ENCODE measurements at places on chromosomes 1 and 21.

- no peak for DNase-seq
Observed at GRCh38 chr21:40841524-40842196, 5.3 kb downstream of the DSCAM start.

- DNase-seq: no peak
Observed at GRCh38 chr1:82465024-82465423, 664.3 kb downstream of the ADGRL2 start.

DNA sequence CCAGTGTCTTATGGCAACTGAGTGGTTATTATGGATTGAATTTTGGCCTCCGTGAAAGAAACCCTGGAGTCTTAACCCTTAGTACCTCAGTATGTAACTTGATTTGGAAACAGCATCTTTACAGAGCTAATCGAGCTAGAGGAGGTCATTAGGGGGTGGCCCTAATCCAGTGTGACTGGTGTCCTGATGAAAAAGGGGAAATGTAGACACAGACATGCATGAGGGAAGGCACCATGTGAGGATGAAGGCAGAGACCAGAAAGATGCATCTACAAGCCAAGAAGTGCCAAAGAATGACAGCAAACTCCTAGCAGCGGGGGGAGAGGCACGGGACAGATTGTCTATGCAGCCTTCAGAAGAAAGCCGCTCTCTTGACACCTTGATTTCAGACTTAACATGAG lies 14.7 kb downstream of the DOP1B start:
- no peak for DNase-seq

GRCh38 chr1:114549137-114549536 lies 32.3 kb downstream of the BCAS2 start:
- DNase-seq: no peak

- no peak for DNase-seq
Observed at GRCh38 chr1:50157306-50157941, 48.7 kb downstream of the ELAVL4 start.

- no peak for DNase-seq
Observed at GRCh38 chr1:56045062-56045461, 534.3 kb downstream of the PLPP3 start.

- DNase-seq: no peak
Observed at GRCh38 chr1:14071581-14071980, 371.6 kb downstream of the PRDM2 start.

- DNase-seq: no peak
Observed at GRCh38 chr1:5995871-5996630, 3.8 kb upstream of the NPHP4 start.

GRCh38 chr1:209873067-209873799 lies 45.5 kb downstream of the UTP25 start:
- DNase-seq: no peak

DNA sequence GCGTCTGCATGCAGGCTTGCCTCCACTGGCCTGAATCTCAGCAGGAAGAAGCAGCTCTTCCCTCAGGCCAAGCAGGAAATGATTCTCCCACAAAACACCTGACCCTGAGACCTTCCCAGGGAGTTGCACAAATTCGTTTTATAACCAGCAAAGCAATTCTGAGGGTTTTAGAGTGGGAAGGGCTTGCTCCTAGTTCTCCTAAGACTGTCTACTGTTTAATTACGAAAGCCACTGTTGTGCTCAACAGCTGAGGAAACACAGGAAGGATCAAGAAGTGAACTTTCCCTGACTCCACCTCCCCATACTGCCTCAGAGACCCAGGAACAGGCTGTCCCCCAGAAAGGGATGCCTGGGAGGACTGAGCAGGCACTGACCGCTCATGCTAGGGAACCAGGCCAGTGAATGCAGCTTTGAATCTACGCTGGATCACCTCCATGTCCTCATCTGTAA lies 37.0 kb upstream of the PUM1 start:
- no peak for DNase-seq

DNA sequence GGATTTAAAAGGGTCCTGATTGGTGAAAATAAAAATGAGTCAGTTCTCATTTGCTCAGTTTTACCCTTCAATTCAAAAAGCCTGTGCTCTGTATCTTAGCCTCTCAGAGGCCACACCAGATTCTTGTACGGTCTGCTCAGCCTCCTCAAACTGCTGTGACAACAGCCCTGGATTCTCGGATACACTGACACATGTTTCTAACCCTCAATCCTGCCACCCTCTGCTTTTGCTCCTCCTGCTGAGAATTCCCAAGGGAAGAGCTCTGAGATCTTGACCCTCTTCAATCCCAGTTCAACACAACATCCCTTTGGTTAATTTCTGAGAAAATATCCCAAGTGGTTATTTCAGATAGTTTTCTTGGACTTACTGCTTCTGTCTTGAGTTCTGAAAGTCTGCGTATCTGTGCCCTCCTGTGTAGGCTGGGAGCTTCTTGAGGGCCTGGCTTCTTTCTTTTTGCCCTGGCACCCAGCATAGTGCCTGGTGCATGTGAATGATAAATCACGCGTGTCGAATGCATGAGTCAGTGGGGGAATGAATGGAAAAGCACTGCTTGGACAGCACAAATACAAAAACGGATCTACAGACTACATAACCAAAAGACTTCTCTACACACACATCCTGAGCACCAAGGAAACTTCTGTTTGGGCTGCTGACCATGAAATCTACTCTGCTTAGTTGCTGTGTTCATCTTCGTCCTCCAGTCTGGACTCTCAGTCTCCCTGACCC lies 24.5 kb downstream of the IRF2BP2 start:
- no peak for DNase-seq

DNA sequence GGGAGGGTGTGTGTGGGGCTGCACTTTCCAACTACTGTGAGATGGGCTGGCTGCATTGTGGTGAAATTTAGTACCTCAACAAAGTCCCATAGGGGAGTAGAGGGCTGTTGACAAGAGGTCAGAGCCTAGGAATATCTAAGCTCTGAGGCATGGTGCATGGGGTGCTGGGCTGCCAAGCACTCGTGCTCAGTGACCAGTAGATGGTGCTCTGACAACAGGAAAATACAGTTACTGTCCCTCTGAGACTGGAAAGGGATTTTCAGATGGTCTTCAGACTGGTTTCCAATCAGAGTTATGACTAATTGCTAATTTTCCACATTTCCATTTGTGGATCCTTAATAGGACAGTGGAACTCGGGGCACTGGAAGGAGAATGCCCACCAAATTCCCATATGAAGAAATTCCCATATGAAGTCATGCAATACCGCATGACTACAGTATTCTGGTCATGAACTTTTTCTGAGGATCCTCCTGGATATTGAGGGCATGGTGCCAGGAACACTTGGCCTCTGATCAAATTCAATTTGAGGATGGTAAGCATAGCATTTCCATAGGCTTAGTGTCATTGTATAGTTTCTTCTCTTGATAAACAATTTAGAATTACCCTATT lies 4.1 kb upstream of the CACNA1E start:
- peak; percentile 13 for DNase-seq

DNA sequence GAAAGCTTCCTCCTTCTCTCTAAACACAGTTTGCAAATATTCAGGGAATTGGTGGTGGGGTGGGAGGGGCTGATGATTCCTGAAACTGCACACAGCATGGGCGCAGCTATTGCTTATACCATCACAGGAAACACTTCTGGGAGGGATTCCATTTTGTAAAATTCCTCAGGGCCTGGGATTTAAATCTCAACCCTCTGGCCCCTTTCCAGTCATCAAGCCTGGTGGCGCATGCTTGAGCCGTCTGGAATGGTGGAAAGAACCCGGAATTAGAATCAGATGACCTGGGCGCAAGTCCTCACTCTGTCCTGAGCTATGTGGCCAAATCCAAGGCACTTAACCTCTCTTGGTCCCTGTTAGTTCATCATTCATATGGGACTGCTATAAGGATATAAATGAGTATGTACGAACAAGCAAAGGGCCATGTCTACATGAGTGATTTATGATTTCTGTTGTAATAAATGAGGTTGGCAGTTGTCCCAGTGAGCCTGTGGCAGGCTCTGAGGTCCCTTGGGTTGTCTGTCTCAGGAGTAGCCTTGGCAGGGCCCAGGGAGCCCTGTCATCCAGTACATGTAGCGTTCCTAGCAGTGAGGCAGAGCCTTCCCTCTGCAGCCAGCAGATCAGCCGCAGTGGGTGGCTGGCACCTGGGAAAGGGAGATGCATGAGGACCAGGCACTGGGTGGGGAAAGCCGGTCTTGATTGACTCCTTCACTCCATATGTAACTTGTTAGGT lies 72.0 kb downstream of the MAN1C1 start:
- no peak for DNase-seq

DNA sequence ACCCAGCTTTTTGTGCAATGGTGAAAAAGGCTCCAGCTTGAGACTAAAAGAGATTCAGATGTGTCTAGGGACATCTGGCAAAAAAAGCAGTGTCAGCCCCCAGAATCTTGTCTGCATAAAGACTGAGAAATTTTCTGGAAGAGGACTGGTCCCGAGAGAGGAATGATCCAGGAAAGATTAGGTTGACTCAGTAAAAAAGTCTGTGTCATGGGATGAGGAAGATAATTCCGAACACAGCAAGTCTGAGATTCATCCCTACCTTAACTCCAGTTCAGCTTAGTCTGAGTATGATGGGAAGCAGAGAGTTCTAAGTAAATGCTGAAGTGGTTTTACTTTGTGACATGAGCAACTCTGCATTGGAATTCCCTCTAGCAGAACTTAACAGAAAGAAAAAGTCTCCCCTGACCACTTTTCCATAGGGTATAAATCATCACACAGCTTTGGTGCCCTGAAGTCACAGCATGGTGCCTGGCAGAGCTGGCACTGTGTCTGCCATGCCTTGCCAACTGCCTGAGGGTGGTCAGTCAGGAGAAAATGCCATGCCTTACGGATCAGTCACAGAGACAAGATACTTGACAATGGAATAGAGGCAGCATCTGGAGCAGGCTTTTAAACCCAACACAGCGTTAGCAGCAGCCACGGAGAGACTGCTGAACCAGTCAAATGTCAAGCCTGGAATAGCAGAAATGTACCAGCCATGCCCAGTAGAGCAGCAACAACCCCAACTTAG lies 153.4 kb downstream of the ZC3H11B start:
- DNase-seq: no peak

GRCh38 chr1:109667452-109668122 lies at the start of gene GSTM2:
Gene GSTM2 (plus strand): TSS chr1:109668057. CDS start chr1:109668116, 59 bp downstream.
- DNase-seq: peak; percentile 71

GRCh38 chr1:98903261-98903660 lies 101.4 kb downstream of the PLPPR5 start:
- no peak for DNase-seq

DNA sequence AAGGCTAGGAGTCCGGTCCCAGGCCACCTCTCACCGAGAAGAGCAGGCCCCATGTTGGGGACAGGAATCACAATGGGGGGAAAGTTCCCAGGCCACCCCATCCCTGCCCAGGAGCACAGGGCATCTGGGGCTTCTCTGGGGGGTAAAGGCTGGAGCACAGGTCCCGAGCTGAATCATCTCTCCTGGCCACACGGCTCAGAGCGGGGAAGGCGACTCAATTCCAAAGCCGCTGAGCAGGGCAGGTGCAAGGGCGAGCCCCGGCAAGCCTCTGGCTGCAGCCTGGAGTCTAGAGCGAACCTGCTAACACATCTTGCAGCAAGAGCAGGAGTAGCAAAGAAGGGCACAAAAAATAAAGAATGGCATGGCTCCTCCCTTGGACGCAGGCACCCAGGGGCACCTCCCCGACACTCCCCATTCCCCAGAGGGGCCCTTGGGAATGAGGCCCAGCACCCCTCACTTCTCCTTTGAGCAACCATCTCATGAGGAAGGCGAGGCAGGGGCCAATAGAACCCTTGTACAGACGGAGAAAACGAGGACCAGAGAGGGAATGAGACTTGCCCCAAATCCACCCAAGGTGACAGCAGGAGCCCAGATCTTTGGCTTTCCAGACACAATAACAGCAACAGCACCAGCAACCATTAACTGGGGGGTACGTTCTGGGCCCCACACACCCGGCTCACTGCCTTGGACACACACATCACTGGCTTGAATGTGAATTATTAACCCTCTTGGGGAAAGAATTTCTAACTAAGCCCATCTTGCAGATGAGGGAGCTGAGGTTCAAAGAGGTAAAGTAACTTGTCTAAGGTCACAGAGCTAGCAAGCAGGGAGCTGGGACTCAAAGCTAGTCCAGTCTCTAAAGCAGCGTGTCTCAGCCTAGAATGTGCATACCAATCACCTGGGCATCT lies 20.7 kb upstream of the ALDH4A1 start:
- DNase-seq: no peak

- no peak for DNase-seq
Observed at GRCh38 chr1:154581766-154582165, 14.2 kb downstream of the CHRNB2 start.

GRCh38 chr1:16960560-16961296 lies 19.7 kb downstream of the MFAP2 start:
- DNase-seq: peak; percentile 62

- peak; percentile 88 for DNase-seq
Observed at GRCh38 chr1:26336477-26337205, 17.3 kb downstream of the CRYBG2 start.
